ENCODE measurements at places on chromosomes 7 and 10.

- peak; percentile 31 for DNase-seq
These were observed 82.7 kb downstream of the FAM204A start for GRCh38 chr10:118259288-118259906.

GRCh38 chr10:121910673-121911420, 17.0 kb downstream of the ATE1 start:
- DNase-seq = peak; percentile 51

DNA sequence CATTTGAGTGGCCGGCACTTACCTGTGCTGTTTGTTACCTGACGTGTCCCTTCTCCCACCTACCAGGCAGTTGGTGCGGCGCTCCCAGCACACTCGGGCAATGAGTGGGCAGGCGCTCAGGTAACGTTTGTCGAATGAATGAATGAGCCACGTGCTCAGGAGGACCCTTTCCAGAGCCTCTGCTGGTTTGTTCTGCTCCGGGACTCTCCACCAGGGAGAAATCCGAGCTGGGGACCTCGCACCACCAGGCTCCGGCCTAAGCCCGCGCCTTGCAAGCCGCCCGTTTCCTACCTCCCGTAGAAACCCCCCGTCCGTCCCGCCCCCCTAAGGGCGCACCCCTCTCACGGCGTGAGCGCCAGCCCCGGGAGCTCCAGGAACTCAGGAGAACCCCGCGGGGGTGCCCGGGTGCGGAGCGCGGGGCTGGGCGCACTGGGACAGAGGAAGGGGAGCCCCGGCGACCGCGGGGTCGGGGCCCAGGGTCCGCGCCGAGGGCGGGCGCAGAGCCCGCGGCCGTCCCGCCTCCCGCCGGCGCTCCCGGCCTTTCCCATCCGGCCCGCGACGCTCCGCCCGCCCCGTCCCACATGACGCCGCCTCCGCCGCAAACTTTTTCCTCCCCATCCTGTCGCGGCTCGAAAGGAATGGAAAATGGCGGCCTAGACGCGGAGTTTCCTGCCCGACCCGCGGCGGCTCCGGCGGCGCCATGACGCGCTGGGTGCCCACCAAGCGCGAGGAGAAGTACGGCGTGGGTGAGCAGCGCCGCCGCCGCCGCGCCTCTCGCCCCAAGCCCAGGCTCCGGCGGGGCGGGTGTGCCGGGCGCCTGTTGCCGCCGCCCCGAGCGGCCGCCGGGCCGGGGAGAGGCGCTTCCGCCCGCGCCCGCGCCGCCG, at the start of gene DOCK1:
TSS of gene DOCK1 (plus strand) at position 611 of the 884 bp plus-strand sequence. CDS start at position 701, 90 bp downstream.
- DNase-seq = no peak

DNA sequence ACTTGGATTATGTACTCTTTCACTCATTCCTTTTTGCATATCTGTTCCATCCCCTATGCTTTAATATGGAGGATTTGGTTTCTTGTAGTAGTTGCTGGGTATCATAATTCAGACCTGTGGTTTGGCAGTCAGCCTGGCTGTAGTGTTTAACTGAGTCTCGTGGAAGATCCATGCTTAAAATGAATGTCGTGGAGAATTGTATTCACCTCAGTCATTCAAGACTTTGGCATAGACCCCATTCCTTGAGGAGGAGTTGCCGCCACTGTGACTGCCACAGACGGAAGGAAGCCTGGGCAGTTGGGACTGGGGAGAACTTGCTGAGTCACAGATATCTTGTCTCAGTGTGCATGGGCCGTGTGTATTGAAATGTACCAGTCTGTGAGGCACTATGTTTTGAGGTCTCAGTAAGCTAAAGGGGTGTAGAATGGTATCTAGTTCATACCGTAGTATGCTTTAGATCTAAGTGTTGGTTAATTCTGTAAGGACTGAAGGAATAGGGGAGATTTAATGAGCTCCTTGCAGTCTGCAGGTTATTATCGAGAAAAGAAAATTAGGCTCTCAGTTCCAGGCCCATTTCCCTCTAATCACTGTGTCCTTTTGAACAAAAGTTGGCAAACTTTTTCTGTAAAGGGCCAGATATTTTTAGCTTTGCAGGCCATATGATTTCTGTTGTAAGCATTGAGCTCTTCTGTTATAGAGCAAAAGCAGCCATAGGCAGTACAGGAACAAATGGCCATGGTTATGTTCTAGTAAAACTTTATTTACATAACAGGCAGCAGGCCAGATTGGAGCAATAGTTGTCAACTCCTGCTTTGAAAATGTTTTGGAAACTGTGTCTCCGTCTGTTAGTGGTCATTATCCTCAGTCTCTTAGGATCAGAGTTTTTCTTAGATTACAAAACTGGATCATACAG, 76.8 kb downstream of the TPST1 start:
- DNase-seq = no peak

- peak; percentile 48 for DNase-seq
These were observed at the start of gene CHN2 for GRCh38 chr7:29194594-29195427. Gene CHN2 (plus strand): TSS chr7:29194775.
